ENCODE measurements at places on chromosomes 6 and 20.

DNA sequence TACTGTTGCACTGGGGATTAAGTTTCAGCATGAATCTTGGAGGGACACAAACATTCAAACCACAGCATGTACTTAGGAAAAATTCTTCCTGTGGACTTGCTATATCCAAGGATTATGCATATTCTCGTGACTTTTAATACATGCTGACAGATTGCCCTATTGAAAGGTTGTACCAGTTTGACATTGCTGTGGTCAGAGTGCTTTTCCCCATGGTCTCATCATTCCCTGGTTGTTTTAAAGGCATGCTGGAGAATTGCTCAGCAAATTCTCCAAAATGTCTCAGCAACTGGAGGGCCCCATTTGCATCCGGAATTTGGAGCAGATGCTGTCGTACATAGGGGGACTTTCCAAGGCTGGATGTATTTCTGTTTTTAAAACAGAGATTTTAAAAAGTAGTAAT is 7.4 kb downstream of the HECA start:
- no peak for DNase-seq

DNA sequence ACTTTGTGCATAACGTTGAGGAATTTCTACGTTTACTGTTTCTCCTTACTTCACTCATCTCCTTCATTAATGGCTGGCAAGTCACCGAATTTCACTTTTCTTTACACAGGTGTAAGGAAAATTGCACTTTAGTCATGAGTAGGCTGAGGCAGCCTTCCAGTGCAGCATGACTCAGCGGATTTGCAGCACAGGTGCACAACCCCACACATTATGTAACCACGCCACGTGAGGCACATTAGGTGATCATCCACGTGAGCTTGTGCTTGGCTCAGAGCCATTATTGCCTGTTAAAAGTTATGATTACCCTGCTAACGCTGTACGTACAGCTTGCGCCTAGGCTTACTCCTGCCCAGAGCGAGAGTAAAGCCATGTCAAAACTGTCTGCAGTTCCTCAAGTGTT is 158.8 kb downstream of the NKAIN2 start:
- no peak for DNase-seq

- no peak for DNase-seq
These were observed 347.7 kb downstream of the BCKDHB start for GRCh38 chr6:80454197-80454596.

- DNase-seq: no peak
These were observed 29.2 kb downstream of the SYNJ2 start for GRCh38 chr6:158010591-158011477.

GRCh38 chr6:163992701-163993100 is 578.2 kb downstream of the QKI start:
- DNase-seq: no peak

DNA sequence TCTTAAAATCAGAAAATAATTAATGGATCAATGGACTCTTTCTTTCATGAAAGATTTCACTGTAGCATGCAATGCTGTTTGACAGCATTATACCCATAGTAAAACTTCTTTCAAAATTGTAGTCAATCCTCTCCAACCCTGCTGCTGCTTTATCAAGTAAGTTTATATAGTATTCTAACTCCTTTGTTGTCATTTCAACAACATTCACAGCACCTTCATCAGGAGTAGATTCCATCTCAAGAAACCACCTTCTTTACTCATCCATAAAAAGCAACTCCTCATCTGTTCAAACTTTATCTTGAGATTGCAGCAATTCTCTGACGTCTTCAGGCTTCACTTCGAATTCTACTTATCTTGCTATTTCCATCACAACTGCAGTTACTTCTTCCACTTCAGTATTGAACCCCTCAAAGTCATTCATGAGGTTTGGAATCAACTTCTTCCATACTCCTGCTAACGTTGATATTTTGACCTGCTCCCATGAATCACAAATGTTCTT is 26.4 kb upstream of the BACH2 start:
- no peak for DNase-seq

All from left forelimb (tissue), 1 donor.